Activated CD4-positive, alpha-beta memory T cell treated with anti-CD3 and anti-CD28 coated beads for 36 hours (primary cell): ENCODE measurements at places on chromosomes 3 and 15.

DNA sequence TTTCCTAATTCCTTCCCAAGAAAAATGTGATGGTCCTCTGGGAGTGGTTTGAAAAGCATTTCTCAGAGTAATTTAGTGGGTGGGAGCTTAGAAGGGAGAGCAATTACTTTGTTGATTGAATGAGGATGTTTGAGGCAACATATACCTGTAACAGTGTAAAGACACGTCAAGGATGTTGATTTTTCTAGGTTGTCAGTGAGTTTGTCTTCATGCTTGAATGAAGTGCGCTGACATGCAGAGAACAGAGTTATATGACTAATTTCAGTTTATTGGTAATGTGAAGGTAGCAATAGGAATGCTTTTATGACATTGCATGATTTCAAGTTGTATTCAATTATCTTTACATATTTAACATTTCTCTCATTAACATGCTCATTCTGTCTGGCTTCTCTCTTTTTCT, 286.9 kb downstream of the NFKBIZ start:
- no peak for DNase-seq

GRCh38 chr3:63565220-63565619, 87.3 kb upstream of the SNTN start:
- DNase-seq, result no peak

GRCh38 chr3:178406206-178406605, 130.0 kb upstream of the KCNMB2 start:
- DNase-seq, result no peak

- peak; percentile 71 for DNase-seq
These were observed 1.2 kb downstream of the PHLDB2 start for GRCh38 chr3:111859974-111860859.

- DNase-seq, result peak; percentile 89
These were observed 19.1 kb downstream of the DNAJB8 start for GRCh38 chr3:128447561-128448013.

- no peak for DNase-seq
These were observed 28.6 kb upstream of the SH3BP5 start for GRCh38 chr3:15360788-15361493.

GRCh38 chr3:140146668-140147067, 211.7 kb downstream of the CLSTN2 start:
- DNase-seq, result no peak

GRCh38 chr3:16478516-16478915, 35.0 kb downstream of the RFTN1 start:
- no peak for DNase-seq

DNA sequence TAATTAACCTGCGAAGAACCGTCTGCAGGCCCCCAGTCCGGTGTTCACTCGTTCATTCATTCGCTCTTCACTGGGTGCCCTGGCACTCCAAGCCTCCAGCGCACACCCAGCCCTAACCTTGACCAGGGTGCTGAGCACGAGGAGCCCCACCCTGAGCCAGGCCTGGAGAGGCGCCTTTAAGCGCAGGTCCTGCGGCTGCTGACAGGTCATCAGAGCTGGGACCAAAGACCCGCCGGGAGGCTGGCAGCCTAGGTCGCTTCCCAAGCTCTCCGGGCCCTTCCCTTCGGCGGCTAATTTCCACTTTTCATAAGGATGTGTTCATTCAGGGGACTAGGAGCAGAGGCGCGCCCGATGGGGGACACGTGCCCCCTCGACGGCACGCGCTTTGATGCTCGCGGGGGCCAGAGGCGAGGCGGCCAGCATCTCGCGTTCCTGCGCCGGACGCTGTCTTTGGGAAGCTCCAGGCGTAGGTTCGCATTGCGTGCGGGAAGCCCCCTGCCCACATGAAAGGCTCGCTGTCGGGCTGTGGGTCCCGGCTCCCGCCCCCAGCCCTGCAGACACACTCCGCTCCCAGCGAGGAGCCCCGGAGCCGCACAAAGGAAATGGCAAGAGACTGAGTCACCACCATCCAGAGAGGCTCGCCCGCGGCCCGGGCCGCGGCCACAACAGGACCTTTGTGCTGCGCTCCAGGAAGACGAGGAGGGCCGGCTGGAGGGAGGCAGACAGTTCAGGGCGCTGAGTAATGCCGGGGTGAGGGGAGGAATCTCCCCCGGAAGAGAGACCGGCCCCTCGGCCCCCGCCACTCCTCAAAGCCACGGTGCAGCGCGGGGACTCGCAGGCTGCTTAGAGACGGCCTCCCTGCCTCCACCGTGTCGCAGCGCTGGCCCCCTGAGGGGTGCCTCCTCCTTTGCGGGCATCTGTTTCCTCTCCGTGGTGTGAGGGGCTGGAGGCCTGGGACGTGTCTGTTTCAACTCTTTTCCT, 266.4 kb upstream of the HES1 start:
- peak; percentile 46 for DNase-seq

GRCh38 chr3:96843505-96844203, 29.3 kb downstream of the EPHA6 start:
- no peak for DNase-seq

DNA sequence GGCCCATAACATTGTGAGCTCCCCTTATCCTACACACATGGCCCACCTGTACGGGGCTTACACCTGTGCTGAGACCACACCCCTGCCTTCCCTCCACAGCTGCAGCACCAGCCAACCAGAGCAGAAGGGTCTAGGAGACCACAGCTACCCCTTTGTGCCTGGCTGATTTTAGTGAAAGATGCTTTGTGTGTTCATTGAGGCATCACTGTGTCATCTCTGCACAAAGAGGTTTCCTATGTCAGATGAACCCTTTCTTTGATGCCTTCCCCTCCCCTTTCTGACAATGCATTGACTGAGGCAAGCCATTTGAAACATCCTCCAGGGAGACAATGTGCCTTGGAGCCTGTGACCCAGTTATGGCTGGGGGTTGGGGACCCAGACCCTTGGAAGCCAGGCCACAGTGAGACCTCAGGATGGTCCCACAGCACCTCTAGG, 54.9 kb upstream of the SLC7A14 start:
- no peak for DNase-seq

GRCh38 chr15:33837294-33837693, 131.0 kb upstream of the CHRM5 start:
- no peak for DNase-seq

GRCh38 chr15:64222573-64223366, 59.9 kb upstream of the PPIB start:
- no peak for DNase-seq

- no peak for DNase-seq
These were observed 458.1 kb downstream of the GBE1 start for GRCh38 chr3:81303321-81303720.

GRCh38 chr3:185825006-185825638, at the start of gene IGF2BP2:
Gene IGF2BP2 (minus strand): TSS chr3:185825042. CDS start chr3:185824960, 82 bp downstream.
- DNase-seq, result peak; percentile 62

DNA sequence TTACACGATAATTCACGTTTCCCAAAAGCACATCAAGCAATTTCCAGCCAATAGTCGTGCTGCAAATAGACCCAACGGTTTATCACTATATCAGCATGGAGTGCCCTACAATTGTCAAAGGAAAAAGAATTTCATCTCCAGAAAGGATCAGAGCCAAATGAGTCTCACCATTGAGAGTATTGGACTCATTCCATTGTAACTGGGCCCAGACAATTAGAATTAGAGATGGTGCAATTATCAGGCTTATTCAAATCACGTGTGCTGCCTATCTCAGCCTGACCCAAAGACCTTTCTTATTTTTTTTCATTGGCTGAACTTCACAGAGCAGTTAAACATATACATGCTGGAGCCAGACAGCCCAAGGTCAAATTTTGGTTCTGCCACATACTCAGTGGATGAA, 87.0 kb upstream of the LRTM1 start:
- DNase-seq, result no peak

- no peak for DNase-seq
These were observed 108.4 kb downstream of the SEC22A start for GRCh38 chr3:123310186-123310585.

DNA sequence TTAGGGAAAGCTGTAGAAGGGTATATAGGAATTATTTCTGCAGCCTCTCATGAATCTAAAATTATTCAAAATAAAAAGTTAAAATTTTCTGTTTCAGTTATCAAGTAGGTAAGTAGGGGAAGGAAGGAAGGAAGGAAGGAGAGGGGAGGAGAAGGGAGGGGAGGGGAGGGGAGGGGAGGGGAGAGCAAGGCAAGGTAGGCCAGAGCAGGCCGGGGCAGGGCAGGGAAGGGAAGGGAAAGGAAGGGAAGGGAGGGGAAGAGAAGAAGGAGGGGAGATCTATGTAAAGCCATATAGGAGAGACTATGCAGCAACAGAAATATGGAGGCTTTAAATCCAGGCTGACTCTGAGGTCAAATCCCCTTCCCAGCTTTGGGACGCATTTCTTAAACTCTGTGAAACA, 38.3 kb upstream of the BOC start:
- no peak for DNase-seq

DNA sequence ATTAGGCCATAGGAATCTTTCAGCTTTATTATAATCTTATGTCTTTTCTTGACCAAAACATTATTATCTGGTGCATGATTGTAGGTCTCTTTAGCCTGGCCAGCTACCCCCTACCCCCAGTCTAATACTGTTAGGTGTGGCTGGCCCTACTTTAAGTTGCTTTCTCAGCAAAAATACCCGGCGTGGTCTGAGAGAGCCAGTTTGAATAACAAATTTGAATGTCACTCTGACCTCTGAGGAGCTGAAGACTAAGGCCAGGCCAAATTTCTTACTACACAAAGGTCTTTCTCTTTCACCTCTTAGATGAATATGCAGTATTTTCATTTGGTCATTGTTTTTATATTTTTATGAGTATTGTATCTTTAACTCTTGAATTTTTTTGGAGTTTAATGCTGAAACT, 188.5 kb upstream of the MLF1 start:
- no peak for DNase-seq

DNA sequence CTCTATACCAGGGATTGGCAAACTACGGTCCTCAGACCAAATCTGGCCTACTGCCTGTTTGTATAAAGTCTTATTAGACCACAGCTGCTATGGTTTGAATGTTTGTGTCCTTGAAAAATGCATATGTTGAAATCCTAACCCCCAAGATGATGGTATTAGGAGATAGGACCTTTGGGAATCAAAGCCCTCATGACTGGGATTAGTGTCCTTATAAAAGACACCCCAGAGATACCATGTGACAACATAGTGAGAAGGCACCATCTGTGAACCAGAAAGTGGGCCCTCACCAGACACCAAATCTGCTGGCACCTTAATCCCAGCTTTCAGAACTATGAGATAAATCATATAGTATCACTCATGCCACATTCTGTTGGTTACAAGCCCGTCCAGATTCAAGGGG, 7.4 kb downstream of the HMCES start:
- DNase-seq, result no peak

GRCh38 chr15:82108489-82109078, 62.8 kb upstream of the MEX3B start:
- DNase-seq, result peak; percentile 82

GRCh38 chr3:23829242-23829934, 23.6 kb downstream of the UBE2E1 start:
- no peak for DNase-seq

DNA sequence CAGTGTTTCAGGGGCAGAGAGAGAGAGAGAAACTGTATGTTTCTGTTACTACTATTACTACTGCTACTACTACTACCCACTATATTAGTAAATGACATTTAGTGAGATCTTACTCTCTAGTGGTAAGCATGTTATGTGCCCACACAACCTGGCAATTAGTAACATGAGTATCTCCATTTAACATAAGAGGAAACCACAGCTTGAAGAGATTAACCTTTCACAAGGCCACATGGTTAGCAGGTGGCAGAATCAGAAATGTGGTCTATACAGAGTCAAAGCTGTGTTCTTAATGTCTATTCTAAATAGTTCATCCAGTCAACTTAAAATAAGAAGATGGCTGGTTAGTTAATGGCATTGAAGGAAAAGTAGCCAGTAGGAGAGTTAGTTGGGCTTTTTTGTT, 961.6 kb downstream of the MCTP2 start:
- DNase-seq, result no peak

DNA sequence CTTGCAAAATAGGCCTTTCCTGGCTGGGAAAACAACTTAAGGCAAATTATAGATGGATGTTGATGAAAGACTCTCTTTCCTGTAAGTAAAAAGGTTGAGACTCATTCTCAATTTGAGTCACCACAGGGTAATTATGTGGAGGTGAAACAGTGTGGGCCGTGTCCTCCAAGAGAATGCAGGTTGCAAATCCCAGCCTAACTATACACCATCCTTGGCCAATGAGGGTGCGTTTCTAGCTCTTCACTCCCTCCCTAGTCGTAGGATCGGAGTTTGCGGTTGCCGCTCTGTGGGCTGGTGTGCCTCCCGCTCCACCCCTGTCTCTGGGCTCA, 259.9 kb downstream of the PLCL2 start:
- DNase-seq, result peak; percentile 48

- DNase-seq, result no peak
These were observed 4.4 kb upstream of the ATP13A4 start for GRCh38 chr3:193559100-193559499.

DNA sequence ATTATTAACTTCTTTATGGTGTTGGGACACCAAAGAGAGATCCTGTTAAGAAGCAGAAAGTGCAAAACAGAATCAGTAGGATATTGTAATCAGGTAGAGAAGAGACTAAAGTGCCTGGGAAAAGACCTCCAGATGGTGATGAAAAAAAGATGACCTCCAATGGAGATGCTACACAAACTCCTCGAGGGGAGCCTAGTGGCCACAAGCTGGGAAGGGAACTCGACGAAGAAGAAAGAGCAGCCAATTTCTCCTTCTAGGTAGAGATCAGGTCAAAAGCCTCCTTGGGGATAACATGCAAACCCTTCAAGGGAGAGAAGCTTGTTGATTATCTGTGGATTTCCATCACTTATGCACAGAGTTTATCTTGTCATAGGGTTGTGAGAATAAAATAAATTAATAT, 647.6 kb downstream of the ROBO2 start:
- DNase-seq, result no peak

DNA sequence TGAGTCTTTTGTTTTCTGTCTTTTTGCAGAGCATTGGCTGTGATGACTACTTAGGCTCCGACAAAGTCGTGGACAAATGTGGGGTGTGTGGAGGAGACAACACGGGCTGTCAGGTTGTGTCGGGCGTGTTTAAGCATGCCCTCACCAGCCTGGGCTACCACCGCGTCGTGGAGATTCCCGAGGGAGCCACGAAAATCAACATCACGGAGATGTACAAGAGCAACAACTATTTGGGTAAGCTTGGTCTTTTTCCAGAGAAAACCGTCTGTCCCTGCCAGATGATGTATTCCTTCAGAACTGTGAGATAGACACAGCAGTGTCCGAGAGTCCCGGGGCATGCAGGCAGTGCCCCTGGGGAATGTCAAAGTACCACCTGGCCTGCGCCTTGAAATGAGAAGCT, 149.9 kb upstream of the NR2E3 start:
- DNase-seq, result no peak

DNA sequence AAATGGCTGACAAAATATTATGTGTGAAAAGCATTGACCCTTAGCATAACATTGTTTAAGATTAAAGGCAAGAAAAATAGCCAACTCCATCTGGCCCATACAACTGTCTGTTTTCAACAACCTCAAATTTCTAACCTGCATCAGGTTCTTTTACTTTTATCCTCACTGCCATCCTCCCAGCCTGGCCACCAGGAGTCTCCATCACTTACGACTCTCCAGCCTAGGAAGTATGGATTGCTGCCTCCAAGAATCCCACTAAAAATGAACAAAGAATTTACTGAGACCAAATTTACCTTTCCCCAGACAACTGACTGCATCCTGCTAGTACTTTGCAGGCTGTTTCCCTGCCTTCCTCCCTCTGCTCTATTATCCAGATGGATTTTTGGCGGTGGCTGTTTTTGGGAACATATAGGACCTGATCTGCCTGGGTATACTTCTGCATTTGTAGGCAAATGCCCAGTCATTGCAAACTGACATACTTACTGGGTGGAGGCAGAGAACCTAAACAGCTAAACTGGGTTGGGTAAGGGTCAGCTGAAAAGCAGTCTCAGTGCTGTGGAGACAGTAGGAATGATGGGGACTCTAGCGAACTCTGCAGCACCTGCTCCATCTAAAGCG, 144.2 kb downstream of the GHSR start:
- no peak for DNase-seq
